NCI-H2171 (cell line): ENCODE measurements at places on chromosomes 4 and X.
A peak's percentile ranks its signal among the peaks of the same experiment; 100 is the strongest.

DNA sequence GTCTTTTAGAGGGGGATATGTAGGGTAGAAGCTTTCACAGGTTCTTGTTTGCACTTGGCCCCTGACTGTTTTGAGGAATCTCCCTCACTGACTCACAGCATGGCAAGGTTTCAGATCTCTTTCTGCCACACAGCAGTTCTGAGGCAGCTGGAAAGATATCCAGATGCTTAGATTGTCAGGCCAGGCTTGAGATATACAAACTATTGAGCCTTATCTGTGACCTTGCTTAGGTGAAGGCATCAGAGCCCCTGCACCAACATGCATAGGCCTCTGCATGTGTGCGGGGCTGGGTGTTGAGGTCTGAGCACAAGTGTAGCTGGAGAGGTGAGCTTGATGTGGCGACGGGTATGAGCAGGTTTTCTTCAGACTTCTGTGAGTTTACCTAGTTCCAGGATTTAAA is 80.9 kb upstream of the MSANTD1 start:
- DNase-seq, result no peak

DNA sequence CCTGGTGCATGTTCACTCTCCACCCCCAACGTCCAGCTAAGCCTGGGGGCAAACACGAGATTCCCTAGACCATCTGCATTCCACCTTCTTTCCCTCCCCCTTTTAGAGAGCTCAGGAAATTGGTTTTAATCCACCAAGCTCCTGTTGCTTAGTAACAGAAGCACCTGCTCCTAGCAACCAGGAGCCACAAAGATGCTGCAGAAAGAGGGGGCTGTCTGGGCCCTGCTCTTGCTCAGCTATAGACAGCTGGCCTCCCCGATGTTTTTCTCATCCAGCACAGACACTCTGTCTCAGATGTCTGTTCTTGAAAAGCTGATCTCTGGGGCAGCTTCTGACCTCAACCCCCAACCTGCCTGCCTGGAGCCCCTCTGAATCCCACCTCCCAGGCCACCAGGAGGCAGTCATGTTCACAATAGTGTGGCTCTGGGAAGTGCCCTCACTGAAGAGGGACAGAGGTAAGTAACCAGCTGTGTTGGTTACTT is 71.5 kb downstream of the SLC16A2 start:
- DNase-seq, result peak; percentile 43

- no peak for DNase-seq
Measured at GRCh38 chr4:186260117-186260503, 5.9 kb upstream of the F11 start.

DNA sequence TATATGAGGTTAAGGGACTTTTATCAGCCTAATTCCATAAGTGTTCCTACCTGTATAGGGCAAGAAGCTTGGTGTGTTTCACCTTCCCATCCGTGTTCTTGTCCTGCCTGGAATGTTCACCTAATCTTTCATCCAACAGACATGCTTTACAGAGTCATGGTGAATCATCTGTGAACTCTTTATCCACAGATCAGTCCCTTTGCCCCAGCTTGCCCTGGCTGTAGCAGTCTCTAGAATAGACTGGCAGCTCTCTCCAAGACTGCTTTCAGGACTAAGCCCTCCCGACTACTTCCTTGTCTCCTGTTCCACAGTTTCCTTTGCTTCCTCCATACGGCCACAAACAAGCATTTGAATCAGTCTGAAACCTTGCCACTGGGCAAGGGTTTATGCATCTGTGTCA is 177.9 kb upstream of the IL15 start:
- no peak for DNase-seq
